Kasumi-1 (cell line): ENCODE measurements at places on chromosomes 16 and 17.

DNA sequence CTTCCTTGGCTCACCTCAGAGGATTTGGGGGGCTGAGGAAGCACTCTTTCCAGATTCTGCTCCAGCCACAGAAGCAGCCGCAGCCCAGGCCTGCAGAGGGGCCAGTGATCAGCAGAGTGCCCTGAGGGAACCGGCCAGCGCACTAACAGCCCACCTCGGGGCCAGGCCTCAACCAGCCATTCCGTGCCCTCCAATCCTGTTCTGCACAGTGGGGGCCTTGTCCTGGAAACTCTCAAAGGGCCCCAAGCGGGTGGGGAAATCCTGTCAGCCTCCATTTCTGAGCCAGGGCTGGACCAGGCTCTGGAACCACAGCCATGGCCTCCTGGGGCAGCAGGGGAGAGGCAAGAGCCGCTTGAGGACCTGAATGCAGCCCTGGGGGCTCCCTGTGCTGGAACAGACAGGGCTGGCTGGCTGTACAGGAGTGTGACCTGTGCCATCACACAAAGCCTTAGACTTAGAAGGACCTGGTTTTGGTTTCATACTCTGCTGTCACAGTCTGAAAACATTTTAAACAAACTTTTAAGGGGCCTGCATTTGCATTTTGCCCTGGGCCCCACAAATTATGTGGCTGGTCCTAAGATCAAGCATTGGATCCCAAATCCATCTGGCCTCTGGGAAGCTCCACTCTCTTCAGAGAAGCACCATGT lies 10.0 kb downstream of the CNGB1 start:
- no peak for DNase-seq

- no peak for DNase-seq
Observed at GRCh38 chr16:77961814-77962213, 60.5 kb upstream of the CLEC3A start.

DNA sequence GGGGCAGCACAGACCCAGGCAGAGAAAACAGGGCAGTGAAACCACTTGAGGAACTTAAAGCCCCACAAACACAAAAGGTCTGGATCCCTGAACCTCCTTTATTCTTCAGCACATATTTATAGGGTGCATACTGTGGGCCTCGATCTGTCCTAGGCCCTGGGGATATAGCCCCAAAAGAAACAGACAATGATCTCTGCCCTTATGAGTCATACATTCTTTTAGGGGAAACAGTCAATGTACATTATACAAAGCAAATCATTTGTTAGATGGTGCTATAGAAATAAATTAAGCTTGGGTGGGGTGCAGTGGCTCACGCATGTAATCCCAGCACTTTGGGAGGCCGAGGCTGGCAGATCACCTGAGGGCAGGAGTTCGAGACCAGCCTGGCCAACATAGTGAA lies 10.0 kb upstream of the HES7 start:
- no peak for DNase-seq

DNA sequence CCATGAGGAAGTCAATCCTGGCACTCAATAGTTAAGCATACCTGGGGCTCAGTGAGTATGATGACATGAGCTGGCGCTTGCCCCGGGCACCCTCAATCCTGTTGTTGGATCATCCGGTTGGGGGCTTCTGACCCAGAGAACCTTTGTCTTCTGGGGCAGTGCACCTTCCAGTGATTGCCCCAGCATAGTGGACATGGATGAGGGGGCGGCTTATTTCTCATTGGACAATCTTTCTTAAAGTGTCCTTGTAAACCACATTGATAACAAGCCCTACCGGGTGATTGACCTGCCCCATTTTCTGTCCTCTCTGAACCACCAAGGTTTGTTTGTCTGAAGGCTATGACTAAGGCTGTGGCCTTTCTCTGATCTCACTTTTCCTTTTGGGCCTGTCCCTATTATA lies 18.2 kb downstream of the IGSF6 start:
- no peak for DNase-seq

DNA sequence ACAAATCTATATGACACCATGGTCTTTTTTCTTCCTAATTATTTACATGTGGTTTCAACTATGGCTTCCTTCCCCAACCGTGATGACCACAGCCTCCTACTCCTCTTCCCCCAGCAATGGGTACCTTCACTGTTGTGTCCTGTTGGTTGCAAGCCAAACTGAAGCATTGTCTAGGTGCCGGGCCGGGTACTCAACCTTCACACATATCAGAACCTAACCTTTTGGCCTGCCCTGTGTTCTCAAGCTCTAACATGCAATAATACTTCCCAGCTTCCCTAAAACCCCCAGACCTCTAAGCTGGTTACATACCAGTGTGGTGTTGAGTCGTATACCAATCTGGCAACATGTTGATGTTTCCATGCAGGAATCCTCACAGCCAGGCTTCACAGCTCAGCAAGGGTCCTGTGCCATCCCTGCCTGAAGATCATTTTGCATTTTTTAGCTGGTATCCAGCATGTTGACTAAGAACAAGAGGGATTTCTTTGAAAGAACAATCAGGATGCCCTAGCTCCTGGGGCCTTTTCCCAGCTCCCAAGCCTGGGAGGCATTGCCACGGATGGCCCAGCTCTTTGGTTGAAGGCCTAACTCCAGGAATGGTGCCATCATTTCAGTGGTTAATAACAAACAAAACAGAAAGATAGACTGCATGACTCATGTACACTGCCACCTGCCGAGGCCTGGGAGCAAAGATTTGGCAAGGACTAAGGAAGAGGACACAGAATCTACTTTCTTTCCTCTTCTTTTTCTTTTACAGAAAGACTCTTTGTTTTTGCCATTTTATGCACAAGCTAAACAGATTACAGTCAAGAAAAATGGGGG lies 373.7 kb upstream of the SALL1 start:
- DNase-seq: no peak

DNA sequence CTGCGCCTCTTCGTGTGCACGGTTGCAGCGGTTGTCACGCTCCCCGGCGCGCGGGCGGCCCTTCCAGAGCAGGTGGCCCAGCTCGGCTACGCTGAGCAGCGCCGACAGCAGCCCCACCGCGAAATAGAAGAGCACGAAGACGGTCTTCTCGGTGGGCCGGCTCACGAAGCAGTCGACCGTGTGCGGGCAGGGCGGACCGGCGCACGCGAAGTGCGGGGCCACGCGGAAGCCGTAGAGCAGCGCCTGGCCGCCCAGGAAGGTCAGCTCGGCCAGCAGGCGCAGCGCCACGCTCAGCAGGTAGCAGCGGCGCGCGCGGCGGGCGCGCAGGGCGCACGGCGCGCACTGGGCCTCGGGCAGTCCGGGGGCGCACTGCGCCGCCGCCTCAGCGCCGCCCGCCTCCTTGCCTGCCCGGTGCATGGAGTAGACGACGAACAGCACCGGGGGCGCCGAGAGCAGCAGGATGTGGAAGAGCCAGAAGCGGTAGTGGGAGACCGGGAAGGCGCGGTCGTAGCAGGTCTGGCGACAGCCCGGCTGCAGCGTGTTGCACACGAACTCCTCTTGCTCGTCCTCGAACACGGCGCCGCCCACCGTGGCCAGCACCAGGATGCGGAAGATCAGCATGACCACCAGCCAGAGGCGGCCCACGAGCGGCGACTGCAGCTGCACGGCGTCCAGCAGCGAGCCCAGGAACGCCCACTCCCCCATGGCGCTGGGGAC lies 1.3 kb downstream of the GJD3 start:
- peak; percentile 32 for DNase-seq

- no peak for DNase-seq
Observed at GRCh38 chr17:79631640-79632431, 21.0 kb upstream of the RBFOX3 start.

- DNase-seq: no peak
Observed at GRCh38 chr17:15269780-15270089, 4.6 kb upstream of the PMP22 start.
